Transverse colon (tissue), 4 donors: ENCODE measurements at places on chromosomes 13 and 19. TPM values are rescaled to one million over a fixed set of nuclear protein-coding genes. Genes with fewer than 3 reads are reported as not detected.
A peak's percentile ranks its signal among the peaks of the same experiment; 100 is the strongest.

PSENEN gene
- 62.5 TPM for total RNA-seq

DNA sequence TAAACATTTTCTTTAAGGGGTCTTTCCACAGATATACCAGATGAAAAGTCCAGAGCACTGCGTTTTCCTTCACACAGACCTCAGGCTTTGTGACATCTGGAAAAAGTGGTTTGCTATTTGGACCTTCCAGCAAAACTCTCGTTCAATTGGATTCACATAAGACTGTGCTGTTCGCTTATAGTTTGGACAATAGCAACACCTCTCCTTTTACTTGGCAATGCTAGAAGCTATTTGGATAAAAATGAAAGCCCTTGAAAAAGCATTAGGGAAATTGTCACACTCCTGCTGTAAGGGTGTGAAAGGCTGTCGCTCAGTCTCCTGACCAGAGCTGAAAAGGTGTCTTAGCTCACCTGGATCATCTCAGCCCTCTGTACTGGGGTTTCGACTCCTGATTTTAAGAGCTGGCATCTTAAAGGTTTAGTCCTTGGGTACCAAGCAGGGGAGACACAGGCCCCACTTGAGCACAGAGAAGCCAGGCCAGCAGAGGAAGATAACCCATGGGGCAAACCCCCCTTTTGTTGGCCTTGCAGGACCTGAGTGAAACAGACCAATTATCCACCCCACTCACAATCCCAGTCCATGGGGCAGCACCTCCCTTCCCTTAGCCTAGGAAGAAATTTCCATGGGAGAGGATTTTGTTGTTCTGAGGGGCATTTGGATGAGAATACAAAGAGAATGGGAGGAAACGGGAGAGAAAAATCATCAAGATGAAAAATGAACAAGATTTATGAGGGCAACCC, 257.6 kb downstream of the DLEU7 start:
- no peak for DNase-seq
- H3K36me3 ChIP-seq: no peaks in the 10 kb centered on the region
- no peak overlapping the region for H3K27ac ChIP-seq
- no peak overlapping the region for H3K4me3 ChIP-seq

DNA sequence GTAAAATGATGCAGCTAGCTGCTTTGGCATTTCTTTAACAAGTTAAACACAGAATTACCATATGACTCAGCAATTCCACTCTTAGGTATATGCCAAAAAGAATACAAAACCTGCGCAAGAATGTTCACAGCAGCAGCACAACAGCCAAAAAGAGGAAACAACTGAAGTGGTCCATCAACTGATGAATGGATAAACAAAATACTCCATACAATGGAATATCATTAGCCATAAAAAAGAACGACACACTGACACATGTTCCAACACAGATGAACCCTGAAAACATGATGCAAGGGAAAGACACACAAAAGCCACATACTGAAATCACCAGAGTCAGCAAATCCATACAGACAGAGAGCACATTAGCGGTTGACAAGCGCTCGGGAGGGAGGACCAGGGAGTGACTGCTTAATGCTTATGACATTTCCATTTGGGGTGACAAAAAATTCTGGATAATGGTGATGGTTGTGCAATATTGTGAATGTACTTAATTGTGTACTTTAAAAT, 3.0 kb downstream of the PCID2 start:
- H3K4me1 ChIP-seq: peaks cover 23% of the 10 kb centered on the region
- H3K4me3 ChIP-seq: no peak overlapping the region
- H3K27ac ChIP-seq: no peak overlapping the region
- no peaks in the 10 kb centered on the region for H3K36me3 ChIP-seq
- DNase-seq: no peak

SIX5 gene
- total RNA-seq: 11.4 TPM

DNA sequence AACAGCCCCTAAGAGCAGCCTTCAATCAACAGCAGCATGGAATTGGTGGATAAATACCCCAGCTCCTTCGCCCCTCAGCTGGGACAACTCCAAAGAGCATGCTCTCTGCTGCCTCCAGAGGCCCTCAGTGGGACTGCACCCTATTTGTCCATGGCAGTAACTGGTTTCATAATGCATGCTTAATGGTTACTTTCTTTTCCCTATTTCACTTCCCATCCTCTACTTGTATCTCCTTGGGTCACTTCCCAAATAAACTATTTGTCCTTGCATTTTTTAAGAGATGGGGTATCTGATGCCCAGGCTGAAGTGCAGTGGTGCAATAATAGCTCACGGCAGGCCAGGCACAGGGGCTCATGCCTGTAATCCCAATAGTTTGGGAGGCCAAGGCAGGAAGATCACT, 13.5 kb upstream of the TPM4 start:
- H3K36me3 ChIP-seq: no peaks in the 10 kb centered on the region
- peak; percentile 78 for DNase-seq

- no peaks in the 10 kb centered on the region for H3K4me1 ChIP-seq
- DNase-seq: no peak
- no peak overlapping the region for H3K4me3 ChIP-seq
- no peaks in the 10 kb centered on the region for H3K36me3 ChIP-seq
- H3K27ac ChIP-seq: peak overlapping the region; percentile 12
- H3K27me3 ChIP-seq: peaks cover 5% of the 10 kb centered on the region
These were observed 14.3 kb downstream of the PTH2 start for GRCh38 chr19:49408816-49409440.

MUC16 gene
- total RNA-seq: not detected

- H3K36me3 ChIP-seq: no peaks in the 10 kb centered on the region
- no peaks in the 10 kb centered on the region for H3K4me1 ChIP-seq
- no peaks in the 10 kb centered on the region for H3K27me3 ChIP-seq
- H3K4me3 ChIP-seq: no peak overlapping the region
- no peak for DNase-seq
- no peak overlapping the region for H3K27ac ChIP-seq
These were observed 383.4 kb downstream of the ITGBL1 start for GRCh38 chr13:101835920-101836319.

GPR183 gene
- total RNA-seq: 14.6 TPM

- peaks cover 20% of the 10 kb centered on the region for H3K4me1 ChIP-seq
- H3K4me3 ChIP-seq: no peak overlapping the region
- no peaks in the 10 kb centered on the region for H3K27me3 ChIP-seq
- peak overlapping the region; percentile 23 for H3K27ac ChIP-seq
These were observed 23.8 kb downstream of the TEX101 start for GRCh38 chr19:43438291-43439031.

GRCh38 chr13:42525035-42525504, 48.9 kb upstream of the TNFSF11 start:
- H3K4me3 ChIP-seq: no peak overlapping the region
- H3K27me3 ChIP-seq: no peaks in the 10 kb centered on the region
- H3K36me3 ChIP-seq: no peaks in the 10 kb centered on the region

DNA sequence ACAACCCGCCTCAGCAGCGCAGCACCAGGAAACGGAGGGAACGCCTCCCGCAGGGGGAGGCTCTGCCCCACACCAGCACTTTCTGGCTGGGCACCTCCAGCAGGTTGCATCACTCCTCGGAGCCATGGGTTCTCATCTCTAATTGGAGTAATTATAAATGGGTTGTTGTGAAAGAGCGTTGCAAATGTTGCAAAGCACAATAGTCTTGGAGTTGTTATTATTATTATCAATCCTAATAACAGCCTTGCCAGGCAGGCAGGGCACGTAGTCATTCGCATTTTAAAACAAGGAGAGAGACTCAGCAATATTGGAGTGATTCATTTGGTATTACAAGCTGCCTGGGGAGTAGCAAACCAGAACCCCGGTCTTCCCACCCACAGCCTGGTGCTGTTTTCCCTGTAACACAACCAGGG, 108.6 kb upstream of the GJB6 start:
- no peaks in the 10 kb centered on the region for H3K4me1 ChIP-seq
- H3K27ac ChIP-seq: no peak overlapping the region
- no peak for DNase-seq
- H3K36me3 ChIP-seq: no peaks in the 10 kb centered on the region
- no peak overlapping the region for H3K4me3 ChIP-seq
- H3K27me3 ChIP-seq: no peaks in the 10 kb centered on the region

- no peak for DNase-seq
- no peaks in the 10 kb centered on the region for H3K27me3 ChIP-seq
- H3K27ac ChIP-seq: no peak overlapping the region
These were observed 1131.7 kb downstream of the SLITRK5 start for GRCh38 chr13:88802886-88803285.

DNA sequence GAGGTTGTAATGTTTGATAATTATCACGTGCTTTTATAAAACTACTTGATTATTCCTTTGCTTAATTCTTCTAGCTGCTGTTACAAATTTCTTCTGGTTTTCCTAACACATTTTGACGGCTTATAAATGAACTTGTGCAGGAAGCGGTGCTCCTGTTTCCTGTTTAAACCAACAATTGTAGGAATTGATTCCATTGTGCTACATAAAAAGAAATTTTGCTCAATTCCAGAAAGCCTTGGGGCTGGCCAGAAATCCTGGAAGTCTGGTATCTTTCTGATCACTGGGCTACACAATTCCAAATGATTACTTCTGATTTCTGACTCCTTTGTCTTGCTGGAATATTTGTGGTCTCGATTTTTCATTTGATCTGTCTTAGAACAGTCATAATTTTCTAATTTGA, 14.9 kb downstream of the RFC3 start:
- H3K27me3 ChIP-seq: no peaks in the 10 kb centered on the region
- no peak overlapping the region for H3K27ac ChIP-seq

NEK5 gene
- not detected for total RNA-seq

GRCh38 chr13:52899206-52899605, 50.8 kb upstream of the PCDH8 start:
- H3K4me1 ChIP-seq: no peaks in the 10 kb centered on the region

IGFL2 gene
- total RNA-seq: not detected

ZNF835 gene
- total RNA-seq: not detected

DNA sequence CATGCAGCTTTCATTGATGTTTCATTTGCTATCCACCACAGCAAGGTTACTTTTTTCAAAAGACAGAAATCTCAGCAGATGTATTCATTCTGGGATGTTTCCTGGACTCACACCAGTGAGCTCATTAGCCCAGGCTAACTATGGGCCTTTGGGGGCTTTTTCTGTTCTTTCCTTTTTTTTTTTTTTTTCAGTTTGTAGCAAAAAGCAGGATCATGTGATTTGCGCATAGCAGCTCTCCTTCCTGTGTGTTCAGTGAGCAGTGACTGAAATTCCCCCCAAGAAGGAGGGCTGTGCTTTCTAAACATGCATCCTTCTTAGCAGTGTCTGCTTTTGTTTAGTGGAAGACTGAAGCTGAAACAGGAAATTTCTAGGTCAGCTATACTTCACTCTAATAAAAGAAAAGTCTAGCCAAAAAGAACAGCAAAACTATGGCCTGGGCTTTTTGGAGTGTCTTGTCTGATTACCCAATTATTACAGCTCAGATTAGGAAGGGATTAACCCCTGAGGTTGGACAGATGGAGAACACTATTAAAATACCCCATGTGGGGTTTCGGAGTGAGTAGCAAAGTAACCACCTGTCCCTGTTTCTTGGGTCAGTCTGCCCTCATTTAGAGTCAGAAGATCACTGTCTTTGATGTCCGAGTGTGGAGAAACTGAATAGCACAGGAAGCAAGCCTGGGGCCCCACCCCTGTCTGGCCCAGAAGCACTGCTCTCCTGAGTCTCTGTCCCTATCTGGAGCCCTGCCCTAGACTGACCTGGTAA, 8.9 kb upstream of the AMER2 start:
- peaks cover 32% of the 10 kb centered on the region for H3K27me3 ChIP-seq
- no peak overlapping the region for H3K4me3 ChIP-seq
- no peak for DNase-seq
- H3K4me1 ChIP-seq: no peaks in the 10 kb centered on the region
- H3K36me3 ChIP-seq: no peaks in the 10 kb centered on the region
- no peak overlapping the region for H3K27ac ChIP-seq

GRCh38 chr19:40229484-40229883, 3.0 kb upstream of the CCNP start:
- H3K4me1 ChIP-seq: peaks cover 22% of the 10 kb centered on the region
- H3K4me3 ChIP-seq: no peak overlapping the region
- DNase-seq: no peak
- H3K27ac ChIP-seq: no peak overlapping the region
- H3K36me3 ChIP-seq: no peaks in the 10 kb centered on the region

PRR36 gene
- total RNA-seq: not detected

BCAM gene
- 19.5 TPM for total RNA-seq

CLIP3 gene
- total RNA-seq: 11.9 TPM

STAP2 gene
- total RNA-seq: 146 TPM

DNA sequence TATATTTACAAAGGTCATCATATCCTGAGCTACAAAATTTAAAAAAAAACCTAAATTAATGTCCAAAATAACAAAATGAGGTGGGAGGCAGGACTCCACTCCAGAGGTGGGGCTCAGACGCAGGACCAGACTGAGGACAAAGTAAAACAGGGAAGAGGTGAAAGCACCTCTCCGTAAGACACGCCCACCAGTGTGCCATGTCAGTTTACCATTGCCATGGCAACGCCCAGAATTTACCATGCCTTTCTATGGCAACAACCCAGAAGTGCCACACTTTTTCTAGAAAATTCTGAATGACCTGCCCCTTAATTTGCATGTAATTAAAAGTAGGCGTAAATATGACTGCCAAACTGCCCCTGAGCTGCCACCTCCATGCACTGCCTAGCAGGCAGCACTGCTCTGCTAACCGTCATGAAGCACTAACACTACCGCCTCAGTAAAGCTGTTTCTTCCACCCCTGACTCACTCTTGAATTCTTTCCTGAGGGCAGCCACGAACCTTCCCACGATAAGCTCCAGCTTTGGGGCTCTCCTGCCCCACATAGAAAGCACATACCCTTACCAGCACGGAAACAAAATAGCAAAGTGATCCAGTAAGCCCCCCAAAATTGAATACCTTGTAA, 22.3 kb upstream of the PDCD5 start:
- H3K4me1 ChIP-seq: no peaks in the 10 kb centered on the region
- no peak overlapping the region for H3K4me3 ChIP-seq
- H3K27me3 ChIP-seq: no peaks in the 10 kb centered on the region
- no peak overlapping the region for H3K27ac ChIP-seq
- no peaks in the 10 kb centered on the region for H3K36me3 ChIP-seq

DNA sequence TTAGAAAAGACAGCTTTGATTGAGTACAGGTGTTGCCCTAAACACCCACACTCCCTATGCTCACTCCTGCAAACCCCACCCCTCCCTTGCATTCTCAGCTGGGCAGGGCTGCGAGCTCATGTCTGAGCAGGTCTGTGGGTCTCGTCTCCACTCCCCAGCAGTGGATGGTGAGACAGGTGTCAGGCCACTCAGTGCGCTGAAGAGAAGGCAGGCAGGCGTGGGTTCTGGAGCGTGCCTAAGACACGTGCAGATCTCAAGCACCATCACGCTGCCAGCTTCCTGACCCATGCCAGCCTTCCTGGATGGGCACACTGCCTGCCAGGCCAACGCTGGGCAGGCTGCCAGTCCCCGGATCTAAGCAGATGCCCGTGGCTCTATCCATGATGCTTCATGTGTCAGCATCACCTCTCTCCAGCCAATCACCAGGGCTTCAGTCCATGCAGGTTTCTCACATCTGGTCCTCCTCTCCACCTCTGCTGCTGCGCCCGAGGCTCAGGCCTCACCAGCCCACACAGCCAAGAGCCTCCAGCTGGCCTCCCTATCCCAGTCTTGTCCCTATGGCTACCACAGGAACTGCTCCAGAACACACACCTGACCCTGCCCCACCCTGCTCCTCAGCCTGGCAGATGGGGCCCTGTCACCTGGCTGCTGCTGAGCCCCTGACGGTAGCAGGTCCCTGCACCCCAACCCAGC, 42.6 kb downstream of the EPS15L1 start:
- H3K36me3 ChIP-seq: peaks cover 11% of the 10 kb centered on the region
- H3K4me1 ChIP-seq: no peaks in the 10 kb centered on the region
- no peak overlapping the region for H3K4me3 ChIP-seq
- no peak for DNase-seq

CERS1 gene
- not detected for total RNA-seq

GRCh38 chr13:102703726-102704035, 8.8 kb upstream of the METTL21C start:
- H3K27me3 ChIP-seq: no peaks in the 10 kb centered on the region
- no peaks in the 10 kb centered on the region for H3K4me1 ChIP-seq
- no peak for DNase-seq
- H3K36me3 ChIP-seq: no peaks in the 10 kb centered on the region
- no peak overlapping the region for H3K4me3 ChIP-seq
- no peak overlapping the region for H3K27ac ChIP-seq
